ENCODE measurements at places on chromosomes 16 and 17.

GRCh38 chr16:90037276-90037675 lies 18.0 kb upstream of the DBNDD1 start:
- DNase-seq, result no peak

DNA sequence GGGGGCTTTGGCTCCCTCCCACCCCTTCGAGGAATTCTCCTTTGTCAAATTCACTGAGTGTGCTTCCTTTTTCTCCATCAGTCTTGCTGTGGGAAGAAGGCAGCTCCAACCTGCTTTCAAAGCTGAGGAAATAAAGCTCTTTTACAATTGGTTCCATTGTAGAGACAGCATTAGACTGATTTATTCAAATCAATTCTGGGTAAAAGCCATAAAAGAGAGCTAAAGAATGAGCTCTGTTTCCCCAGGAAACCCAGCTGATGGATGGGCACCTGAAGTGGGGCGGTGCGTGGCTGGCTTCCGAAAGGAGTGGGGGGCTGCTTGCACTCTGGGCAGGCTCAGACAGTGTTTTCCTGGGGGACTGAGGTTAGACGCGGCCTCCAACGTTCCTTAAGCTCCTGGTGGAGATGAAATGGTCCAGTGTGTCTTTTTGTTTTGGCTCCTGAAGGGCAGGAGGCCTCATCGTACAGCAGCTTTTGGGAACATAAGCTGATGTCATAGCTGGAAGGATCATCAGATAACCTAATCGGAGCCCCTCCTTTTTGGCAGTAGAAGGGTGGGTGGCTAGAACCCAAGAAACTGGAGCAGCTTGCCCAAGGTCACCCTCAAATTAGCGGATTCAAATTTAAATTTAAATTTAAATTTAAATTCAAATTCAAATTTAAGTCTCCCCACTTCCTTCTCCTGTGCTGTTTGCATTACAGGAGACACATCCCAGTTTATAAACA lies 128.5 kb upstream of the EEF2KMT start:
- DNase-seq, result no peak

DNA sequence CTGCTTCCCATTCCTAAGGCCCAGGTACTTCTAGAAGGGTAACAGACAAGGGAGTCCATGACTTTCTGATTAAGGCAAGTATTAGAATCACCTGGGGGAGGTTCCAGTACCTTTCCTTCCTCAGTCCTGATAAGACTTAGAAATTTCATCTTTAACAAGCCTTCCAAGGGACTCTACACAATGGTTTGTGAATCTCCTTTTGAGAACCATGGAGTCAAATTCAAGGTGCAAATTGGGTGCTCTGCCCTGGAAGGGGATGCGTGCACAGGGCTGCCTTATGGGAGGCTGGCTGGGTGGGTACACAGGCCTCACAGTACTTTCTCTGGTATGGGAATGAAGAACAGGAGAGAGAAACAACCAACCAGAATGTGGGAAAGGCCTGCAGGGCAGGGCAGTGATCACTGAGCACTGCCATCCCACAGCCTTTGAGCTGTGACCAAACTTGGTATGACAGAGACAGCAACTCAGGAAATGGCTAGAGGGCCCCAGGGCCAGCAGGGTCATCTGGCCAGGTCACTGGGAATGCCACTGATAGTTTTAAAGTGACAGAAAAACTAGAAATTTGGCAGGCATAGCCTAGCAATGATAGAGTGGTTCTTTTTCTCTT lies 3.6 kb upstream of the TMIGD1 start:
- no peak for DNase-seq

GRCh38 chr17:2157675-2158395 lies 102.9 kb downstream of the HIC1 start:
- peak; percentile 61 for DNase-seq

DNA sequence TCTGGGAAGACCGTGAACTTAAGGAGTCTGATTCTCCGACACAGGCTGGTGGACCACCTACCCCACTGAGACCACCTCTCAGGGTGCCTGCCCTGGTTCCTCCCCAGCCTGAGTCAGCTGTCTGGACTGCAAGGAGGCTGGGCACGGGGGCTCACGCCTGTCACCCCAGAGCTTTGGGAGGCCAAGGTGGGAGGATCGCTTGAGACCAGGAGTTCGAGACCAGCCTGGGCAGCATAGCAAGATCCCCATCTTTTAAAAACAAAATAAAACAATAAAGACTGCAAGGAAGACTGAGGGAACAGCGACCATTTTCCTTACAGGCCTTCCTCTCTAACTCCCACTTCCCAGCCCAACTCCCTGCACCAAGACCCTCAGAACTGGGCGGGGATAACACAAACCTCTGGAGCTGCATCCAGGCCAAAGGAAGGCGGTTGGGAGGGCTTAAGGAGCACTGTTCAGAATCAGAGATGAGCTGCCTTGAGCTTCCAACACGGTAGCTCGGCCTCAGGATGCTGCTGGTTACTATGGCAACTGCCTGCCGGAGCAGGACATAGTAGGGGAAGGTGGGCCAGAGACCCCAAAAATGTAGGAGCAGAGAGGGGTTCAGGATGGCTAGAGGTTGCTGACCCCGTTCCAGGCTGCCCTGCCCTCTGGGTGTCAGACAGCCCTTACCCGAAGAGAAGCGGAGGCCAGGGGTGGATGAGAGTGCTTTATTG lies 4.4 kb downstream of the APOBR start:
- no peak for DNase-seq

DNA sequence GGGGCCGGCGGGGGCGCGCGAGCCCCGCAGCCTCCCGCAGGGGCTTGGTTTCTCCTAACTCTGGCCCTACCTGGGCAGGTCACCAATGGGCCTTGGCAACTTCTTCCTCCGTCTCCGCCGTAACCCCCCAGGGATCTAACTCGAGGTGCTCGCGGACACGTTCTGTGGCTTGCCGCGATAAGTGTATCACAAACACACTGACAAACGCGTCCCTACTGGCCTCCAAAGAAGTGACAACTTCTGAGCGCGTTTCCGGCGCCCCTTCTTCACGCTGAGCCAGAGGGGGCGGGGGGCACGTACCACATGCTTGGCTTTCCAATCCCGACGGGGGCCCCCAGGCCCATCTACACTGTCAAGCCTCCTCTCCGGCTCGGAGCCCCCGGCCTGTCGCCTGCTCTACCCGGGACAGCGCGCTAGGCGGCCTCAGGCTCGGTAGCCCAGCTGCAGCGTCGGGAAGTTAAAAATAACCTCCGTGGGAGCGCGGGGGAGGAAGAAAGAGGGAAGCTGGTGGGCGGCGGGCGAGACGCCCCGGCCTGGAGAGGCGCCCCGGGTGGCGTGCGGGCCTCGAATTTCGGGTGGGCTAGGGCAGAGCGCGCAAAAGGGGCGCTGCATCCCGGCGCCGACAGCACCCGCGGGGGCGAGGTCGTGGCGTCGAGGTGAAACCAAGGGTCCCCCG lies 725 bp upstream of the SPHK1 start:
- DNase-seq, result peak; percentile 51

DNA sequence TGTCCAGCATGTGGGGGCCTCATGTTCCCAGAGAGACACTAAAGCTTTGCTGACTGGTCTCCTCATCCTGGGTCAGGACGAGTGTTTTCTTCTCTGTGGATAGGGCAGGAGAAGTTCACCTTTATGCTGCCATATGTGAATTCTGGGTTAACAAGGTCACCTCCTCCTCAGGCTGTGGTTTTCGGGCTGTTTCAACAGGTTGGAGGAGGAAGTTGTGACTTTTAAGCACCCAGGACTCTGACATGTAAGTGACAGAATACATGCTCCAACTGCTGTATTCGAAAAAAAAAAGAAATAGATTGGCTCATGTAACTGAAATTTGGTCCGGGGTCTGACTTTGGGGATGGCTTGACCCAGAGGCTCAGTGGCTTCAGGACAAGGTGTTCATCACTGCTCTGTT lies 54.2 kb downstream of the SNX20 start:
- no peak for DNase-seq

DNA sequence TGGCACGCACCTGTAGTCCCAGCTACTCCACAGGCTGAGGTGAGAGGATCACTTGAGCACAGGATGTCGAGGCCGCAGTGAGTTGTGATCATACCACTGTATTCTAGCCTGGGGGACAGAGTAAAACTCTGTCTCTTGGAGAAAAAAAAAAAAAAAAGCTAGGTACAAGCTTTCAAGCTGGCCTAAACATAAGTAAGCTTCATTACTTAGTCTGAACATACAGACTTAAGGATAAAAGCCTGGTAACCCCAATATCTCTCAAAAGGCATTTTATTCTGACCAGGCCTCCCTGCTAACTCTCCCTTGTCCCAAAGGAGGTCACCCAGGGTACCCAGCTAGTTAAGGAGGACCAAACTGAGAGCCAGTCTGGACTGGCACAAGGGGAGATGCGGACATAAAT lies 46.2 kb downstream of the TOM1L2 start:
- no peak for DNase-seq

GRCh38 chr17:74832421-74832820 lies 27.3 kb downstream of the GRIN2C start:
- no peak for DNase-seq

DNA sequence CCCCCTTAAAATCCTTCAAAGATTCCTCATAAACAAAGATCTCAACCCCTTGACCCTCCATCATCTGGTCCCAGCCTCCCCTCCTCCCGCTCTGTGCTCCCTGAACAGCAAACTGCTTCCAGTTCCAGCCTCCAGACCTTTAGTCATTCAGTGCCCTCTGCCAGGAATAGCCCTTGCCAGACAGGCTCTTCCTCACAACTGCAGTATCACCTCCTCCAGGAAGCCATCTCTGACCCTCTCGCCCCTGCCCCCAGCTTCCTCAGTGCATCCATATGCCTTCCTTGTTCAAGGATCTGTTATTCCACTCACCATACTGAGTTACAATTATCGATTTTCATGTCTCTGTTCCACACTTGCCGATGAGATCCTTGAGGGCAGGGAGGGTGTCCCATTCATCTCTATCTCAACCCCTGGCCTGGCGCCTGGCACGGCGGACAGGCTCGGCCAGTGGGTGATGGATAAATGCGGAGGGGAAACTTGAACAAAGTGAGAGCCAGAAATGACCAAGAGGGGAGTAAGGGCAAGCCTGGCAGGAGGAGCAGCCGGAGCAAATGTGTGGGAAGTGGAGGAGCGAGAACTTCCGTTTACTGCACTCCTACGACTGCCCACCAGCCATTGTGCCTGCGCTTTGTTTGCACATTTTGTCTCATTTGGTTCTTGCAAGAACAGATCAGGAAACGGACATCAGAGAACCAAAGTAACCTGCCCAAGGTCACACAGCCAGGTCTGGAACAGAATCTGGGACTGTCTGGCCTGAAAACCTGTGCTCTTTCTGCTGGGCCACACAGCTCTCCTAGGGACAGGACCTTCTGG lies 2.0 kb upstream of the NXPH3 start:
- DNase-seq, result no peak

DNA sequence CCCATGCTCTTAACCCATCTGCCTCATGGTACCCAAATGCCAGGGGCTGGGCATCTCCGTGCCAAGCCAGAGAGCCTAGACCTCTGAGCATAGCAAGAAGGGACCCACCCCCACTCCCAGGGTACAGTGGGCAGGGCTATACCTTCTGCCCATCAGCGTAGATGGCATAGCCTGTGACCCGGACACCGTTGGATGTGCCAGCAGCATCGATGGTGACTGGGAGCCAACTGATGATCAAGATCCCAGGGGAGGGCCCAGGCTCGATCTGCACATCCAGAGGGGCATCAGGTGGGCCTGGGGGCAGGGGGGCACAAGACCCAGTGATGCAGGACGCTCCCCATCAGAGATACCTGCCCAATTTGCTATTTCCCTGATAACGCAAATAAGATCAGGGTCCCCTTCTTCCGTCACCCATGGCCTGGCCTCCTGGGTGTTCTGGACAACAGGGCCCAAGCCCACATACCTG lies 17.1 kb downstream of the TSPOAP1 start:
- DNase-seq, result no peak

DNA sequence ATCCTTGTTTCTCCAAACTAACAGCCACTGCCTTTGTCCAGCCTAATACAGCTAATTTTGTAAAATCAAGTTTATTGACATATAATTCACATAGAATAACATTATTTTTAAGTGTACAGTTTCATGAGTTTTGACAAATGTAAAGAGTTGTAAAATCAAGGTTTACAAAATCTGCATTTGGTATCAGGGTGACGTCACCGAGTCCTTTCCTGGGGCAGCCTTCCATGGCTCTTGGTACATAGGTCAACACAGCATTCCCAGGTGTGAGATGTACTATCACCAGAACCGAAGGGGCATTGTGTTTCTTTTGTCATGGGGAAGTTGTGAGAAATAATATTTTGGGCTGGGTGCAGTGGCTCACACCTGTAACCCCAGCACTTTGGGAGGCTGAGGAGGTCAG lies 42.9 kb downstream of the PSMD12 start:
- DNase-seq, result no peak

GRCh38 chr16:7182510-7183109 lies 150.0 kb upstream of the RBFOX1 start:
- DNase-seq, result no peak

GRCh38 chr17:66789961-66790437 lies 44.9 kb upstream of the CACNG5 start:
- DNase-seq, result no peak

DNA sequence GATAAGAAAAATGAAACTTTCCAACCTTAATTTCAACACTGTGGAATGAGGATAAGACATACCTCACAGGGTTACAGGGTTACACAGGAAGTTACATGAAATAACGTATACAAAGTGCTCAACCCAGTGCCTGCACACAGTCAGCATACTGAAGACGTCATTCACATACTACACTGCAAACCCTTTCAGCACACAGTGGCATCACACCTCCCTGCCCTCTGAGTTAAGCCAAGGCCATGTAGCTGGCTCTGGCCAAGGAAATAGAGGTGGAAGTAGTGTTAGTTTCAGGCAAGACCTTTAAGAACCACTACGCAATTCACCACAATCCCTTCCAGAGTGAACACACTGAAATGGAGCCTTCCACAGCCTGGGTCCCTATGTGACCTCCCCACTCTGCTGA lies 46.6 kb upstream of the GSG1L start:
- no peak for DNase-seq

GRCh38 chr17:6941989-6942388 lies 53.9 kb upstream of the ALOX12 start:
- no peak for DNase-seq

DNA sequence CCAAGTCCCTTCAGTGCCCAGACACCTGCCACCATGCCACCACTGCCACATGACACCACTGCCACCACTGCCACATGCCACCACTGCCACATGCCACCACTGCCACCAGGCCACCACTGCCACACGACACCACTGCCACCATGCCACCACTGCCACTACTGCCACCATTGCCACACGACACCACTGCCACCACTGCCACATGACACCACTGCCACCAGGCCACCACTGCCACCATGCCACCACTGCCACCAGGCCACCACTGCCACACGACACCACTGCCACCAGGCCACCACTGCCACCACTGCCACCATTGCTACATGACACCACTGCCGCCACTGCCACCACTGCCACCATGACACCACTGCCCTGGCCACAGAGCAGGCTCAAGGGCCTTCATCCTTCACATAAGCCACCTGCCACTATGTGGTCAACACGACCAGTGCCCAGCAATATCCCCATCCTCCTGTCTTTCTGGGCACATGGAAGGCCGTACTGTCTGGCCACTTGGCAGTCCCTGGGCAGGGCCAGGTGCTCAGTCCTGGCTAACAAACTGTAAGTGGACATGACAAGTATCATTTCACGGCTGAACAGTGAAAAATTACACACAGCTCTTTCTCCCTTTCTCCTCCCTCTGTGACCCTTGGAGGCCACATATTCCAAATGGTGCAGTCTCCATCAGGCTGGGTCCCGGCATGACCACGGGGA lies 33.1 kb downstream of the ABR start:
- no peak for DNase-seq

- no peak for DNase-seq
Observed at GRCh38 chr16:88696441-88696840, 9.8 kb downstream of the RNF166 start.
